ENCODE measurements at places on chromosomes 13 and 19.

DNA sequence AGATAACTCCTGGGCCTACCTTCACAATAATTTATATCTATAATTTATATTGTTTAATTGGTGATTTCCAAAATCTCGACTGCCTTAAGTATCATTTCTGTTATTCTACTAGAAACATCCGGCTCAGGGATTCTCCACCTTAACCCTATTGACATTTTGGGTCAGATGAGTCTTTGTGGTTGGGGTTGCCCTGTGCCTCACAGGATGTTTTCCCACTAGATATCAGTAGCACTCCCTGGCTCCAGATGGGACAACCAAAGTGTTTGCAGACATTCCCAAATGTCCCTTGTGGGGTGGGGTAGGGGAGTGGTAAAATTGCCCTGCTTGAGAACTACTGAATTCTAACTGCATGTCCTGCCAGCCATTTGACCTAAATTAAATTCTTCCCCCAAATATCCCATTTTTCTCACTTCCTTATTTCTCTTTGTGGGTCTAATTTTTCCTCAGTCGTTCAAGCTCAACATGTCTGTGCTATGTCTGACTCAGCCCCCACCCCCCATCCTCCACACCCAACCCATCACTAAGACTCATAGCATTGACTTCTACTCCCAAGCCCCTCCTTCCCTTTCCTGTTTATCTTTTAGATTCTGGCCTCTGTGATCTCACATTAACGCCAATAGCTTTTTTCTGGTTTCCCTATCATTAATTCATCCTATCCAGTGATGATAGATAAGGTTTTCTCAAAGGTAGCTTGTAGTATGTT, 545.1 kb downstream of the EFNB2 start:
- no peak for DNase-seq

DNA sequence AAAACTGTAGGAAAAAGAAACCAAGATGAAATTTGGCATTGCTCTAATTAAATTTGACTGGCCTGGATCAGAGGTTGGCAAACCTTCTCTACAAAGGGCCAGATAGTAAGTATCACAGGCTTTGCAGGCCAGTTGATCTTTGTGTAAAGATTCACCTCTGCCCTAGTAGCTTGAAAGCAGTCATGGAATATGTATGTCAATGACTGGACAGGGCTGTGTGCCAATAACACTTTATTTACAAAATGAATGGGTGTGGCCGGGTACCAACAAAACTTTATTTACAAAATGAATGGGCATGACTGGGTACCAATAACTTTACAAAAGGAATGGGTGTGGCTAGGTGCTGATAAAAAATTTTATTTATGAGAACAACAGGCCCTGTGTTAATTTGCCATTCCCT, 20.0 kb downstream of the SIN3B start:
- DNase-seq = no peak

GRCh38 chr13:50914848-50915247, 5.3 kb downstream of the RNASEH2B start:
- no peak for DNase-seq

- no peak for DNase-seq
Measured at GRCh38 chr13:32443111-32443510, 15.2 kb upstream of the N4BP2L1 start.

DNA sequence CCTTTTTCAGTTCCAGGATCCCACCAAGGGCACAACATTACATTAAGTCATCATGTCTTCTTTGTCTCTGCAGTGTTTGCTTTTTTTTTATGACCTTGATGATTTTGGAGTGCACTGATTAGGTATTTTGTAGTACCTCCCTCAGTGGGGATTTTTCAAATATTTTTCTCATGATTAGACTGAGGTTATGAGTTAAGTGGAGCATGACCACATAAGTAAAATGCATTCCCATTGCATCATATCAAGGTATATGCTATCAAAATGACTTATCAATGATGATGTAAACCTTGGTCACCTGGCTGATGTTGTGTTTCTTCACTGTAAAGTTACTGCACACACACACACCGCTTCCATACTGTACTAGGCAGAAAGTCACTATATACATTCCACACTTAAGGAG, 96.7 kb upstream of the TRPC4 start:
- DNase-seq = no peak

GRCh38 chr13:27774169-27774568, 18.1 kb upstream of the GSX1 start:
- no peak for DNase-seq

Data from hypothalamus (tissue), 51 donors.